Activated CD4-positive, alpha-beta T cell treated with anti-CD3 and anti-CD28 coated beads for 1 hour (primary cell): ENCODE measurements at places on chromosomes 4 and X.

- no peak for DNase-seq
These were observed 57.1 kb downstream of the ADD1 start for GRCh38 chr4:2900741-2901140.

- DNase-seq: no peak
These were observed 165.3 kb upstream of the LEF1 start for GRCh38 chr4:108334031-108334430.

GRCh38 chrX:25344161-25344936, 328.6 kb upstream of the ARX start:
- no peak for DNase-seq

GRCh38 chr4:1208970-1209704, 36.8 kb upstream of the SPON2 start:
- DNase-seq: no peak

DNA sequence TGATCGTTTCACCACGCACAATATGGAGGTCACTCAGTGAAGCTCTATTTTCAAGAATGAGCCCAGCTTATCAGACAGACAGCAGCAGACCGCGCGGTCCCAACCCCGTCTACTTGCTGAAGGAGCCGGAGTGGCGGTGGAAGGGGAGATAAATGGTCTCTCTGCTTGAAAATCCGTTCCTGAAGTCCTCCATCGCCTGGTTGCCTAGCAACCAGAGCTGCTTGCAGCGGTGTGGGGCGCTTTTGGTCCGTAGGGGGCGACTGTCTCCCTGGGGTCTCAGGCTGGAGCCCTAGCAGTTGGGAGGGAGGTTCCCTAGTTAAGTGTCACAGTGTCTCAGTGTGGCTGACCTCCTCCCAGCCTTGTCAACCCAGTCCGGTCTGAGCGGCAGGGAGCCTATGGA, 8.3 kb upstream of the DLG3 start:
- DNase-seq: no peak

DNA sequence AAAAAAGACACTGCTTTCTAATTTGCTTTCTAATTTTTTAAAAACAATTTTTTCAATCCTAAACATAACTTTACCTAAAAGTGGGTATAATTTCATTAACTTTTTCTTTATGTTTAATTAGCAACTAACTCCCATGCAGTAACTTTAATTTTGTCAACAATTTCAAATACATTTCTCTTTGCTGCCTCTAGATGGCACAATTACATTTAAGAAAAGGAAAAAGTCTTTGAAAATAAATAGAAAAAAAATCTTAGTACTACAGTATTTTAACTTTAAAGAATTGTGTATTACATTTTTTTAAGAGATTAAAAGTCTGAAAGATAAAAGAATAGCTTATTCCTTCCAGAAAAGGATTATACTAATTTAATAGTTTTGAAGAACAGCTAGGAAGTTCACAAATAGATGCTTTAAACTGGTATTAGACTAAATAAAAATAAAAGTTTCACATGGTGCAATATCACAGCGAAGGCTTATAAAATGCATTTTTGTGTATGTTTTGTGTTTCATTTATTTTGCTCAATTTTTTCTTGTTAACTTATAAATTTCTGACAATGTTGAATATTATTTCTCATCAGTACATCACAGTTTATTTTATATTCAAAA, 105.1 kb downstream of the ADGRA3 start:
- DNase-seq: no peak

DNA sequence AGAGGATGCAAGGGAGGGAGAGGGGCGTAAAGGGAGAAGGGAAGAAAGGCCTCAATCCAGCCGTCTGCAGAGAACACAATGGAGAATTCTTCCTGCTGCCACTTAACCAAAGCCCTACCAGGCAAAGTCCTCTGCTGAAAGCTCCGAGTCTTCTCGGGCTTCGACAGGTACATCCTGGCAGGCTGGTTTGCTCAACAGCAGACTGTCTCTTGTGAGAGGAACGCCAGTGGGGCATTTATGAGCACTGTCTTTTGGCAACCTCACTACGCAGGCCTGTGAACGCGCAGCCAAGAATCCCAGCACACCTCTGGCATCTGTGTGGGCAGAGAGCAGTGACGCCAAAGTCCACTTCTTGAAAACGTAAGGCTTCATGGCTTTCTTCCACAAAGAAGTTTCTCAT, 207.5 kb upstream of the FAM9B start:
- DNase-seq: no peak

GRCh38 chrX:96126182-96126581, 558.5 kb upstream of the DIAPH2 start:
- no peak for DNase-seq

DNA sequence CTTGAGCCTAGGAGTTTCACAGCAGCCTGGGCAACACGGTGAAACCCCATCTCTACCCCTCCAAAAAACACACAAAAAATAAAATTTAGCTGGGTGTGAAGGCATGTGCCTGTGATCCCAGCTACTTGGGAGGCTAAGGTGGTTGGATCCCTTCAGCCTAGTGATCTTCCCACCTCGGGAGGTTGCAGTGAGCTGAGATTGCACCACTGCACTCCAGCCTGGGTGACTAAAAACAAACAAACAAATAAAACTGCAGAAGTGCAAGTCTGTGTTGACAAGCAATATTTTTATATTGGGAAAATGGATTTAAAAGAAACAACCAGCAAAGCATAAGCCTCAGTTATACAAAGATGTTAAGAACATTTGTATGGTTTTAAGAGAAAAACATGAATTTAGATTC, 46.1 kb downstream of the IGFBP7 start:
- DNase-seq: no peak

- no peak for DNase-seq
These were observed 40.9 kb upstream of the CPLX1 start for GRCh38 chr4:866761-867390.

GRCh38 chr4:5757091-5757490, 46.1 kb downstream of the EVC start:
- no peak for DNase-seq

- DNase-seq: no peak
These were observed 1052.6 kb downstream of the ADGRL3 start for GRCh38 chr4:62252728-62253127.

DNA sequence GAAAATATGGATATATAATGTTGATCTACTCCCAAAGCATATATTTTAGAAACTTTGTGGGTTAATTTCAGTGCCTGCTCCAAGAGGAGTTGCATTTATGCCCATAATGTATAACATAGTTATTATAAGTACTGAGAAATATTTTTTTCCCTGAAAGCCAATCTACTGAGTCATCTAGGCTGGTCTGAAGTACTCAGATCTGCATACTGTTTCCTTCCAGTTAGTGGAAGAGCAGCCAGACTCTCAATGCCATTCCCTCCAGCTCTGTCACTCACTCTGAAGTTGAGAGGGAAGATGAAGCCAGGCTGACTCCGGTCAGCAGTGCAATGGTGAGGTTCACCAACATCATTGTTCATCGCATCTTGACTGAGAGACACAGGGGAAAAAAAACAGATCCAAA, 505.1 kb downstream of the PPARGC1A start:
- no peak for DNase-seq

- DNase-seq: no peak
These were observed 25.8 kb upstream of the USP46 start for GRCh38 chr4:52684896-52685295.

DNA sequence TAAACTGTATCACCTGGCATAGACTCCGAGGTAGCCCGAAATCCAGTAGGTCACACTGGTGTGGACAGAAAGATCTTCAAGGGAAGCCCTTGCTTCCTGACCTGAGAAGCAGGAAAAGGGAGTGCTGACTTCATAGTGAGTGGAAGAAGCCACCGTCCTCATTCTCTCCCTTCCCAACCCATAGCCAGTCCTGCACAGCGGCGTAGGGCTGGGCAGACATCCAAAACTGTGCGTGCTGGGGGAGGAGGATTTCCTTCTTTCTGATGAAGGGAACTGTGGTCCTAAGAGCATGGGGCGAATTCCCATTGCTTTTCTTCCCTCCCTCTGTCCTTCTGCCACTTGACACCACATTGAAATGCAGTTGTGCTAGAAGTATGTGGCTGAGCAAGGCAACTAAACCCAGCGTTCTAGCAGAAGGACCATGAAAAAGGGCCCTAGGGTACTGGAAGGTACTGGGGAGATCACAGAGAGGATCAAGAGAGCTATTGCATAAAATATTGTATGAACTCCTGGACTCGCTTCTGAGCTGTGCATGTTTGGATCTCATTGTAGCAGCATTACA, 66.9 kb downstream of the STOX2 start:
- no peak for DNase-seq

GRCh38 chr4:113243312-113243711, 193.9 kb downstream of the ANK2 start:
- DNase-seq: no peak

GRCh38 chr4:4987656-4988055, 31.6 kb downstream of the CYTL1 start:
- no peak for DNase-seq

DNA sequence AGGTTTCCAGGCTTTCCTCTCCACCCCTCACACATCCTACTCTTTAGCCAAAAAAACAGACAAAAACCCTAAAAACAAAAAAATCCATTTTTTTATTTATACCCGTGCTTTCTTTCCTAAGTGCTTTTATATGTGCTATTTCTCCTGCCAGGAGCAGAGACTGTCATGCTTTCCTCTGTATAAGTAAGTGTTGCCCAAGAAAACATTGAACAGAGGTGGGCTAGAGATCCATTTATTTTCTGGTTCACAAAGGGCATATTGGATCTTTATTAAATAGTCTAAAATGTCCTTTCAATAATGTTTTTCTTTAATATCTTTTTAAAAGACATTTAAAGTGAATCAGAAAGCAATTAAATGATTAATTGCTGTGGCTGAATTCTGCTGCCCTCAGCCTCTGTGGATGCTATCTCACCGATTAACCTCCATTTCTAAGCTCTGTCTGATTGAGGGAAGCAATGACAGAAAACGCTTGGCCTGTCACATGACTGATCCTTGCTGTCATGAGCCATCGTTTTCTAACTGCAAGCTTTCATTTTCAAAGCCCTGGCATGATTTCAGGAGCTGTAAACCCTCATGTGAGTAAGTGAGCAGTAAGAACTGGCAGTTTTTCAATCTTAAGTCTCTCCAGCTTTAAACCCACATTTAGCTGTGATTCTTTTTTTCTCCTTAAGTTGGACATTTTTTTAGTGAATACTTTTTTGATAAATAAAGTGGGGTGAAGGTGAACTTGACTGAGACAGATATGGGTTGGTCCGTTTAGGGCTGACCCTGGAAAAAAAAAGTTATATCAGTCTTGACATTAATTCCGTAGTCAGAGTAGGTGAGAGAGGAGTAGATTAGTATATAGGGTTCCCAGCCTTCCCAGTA, 180.7 kb upstream of the PGRMC2 start:
- DNase-seq: no peak

DNA sequence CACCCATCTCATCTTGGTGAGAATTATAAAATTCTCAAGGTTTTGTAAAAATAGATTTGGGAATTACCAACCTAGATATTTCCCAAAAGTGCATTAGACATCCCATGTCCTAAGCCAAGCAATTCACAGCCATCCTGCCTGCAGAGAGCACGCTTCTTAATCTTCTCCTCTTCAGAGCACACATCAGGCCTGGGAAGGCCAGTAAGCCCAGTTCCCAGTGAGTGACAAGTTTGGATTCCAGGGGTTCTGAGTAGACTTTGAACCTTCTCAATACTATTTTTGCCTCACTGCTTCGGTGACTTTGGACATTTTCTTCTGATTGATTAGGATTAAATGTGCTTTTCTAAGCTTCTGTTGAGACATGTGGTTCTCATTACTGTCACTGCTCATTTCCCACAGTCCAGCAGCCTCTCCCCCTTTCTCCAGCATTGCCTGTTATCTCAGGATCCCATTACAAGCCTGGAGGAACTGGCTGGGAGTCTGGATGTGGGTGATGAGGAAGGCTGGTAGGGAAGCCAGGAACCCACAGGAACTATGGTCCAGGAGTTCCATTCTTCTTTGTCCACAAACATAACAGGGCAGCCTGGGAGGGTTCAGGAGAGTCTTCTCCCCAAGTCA, 56.4 kb upstream of the TMEM150C start:
- DNase-seq: no peak

DNA sequence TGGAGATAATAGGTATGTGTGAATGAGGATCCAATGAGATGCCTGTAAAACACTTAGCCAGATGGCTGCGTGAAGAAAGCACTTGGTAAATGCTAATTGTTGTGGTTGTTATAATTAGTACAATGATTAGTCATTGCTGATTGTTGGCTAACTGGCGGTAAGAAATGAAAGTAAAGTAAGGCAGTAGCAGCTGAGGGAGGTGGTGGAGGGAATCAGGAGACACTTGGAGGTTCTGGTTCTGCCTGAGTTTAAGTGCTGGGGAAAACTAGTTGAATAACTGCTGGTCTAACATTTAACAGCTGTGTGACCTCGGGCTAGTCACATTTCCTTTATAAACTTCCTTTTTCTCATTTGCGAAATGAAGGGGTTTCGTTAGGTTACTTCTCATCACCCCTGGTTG, 30.9 kb downstream of the CD38 start:
- no peak for DNase-seq

GRCh38 chr4:93825551-93826216, 2.9 kb upstream of the ATOH1 start:
- DNase-seq: no peak

DNA sequence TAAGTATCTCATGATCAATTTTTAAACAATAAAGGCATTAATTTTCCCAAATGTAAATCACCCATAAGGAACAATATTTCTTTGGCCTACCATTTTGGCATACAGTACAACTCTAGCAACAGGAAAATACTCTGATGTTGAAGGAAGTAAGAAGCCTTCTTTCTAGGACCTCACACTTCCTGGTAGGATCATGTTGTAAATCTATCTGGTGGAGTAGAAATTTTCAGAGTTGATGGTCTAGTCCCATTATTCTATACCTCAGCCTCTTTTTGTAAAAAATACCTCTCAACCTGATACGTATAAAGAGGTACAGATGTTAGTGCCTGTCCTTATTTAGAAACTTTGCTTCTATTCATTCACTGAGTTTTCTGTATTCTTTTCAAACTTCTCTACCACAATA, 40.2 kb upstream of the GRID2 start:
- DNase-seq: no peak

DNA sequence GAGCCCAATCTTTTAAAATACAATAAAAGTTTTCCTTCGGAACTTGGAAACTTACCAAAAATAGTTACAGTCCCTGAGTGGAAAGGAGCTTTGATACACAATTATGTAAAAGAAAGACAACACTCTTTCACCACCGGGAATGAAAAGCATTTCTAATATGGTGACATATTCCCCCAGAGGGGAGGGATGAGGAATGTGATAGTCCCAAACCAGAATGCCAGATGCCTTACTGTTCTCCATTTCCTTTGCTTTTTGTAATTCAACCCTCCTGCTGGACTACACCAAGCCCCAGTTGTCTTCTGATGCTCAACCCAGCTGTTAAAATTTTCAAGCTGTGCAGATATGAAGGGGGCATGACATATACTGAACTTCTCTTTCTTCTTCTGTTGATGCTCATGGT, 4.1 kb downstream of the PRIMPOL start:
- DNase-seq: no peak

- no peak for DNase-seq
These were observed 32.5 kb downstream of the HMGB2 start for GRCh38 chr4:173301518-173302201.

- DNase-seq: no peak
These were observed 32.4 kb downstream of the LRBA start for GRCh38 chr4:150982557-150983233.
